ENCODE measurements at places on chromosomes 3 and 15. TPM values are rescaled to one million over a fixed set of nuclear protein-coding genes. Genes with fewer than 3 reads are reported as not detected.

DCLK3 gene
- total RNA-seq, result under 0.01 TPM

GRCh38 chr3:53880396-53881345 lies 1.3 kb downstream of the ACTR8 start:
- peaks cover 45% of the 10 kb centered on the region for H3K36me3 ChIP-seq
- H3K4me1 ChIP-seq, result peaks cover 12% of the 10 kb centered on the region
- DNase-seq, result peak; percentile 61
- H3K4me3 ChIP-seq, result peak overlapping the region; percentile 94
- no peaks in the 10 kb centered on the region for H3K27me3 ChIP-seq

NR1I2 gene
- not detected for total RNA-seq

- DNase-seq, result no peak
- no peak overlapping the region for H3K4me3 ChIP-seq
- no peak overlapping the region for H3K27ac ChIP-seq
- no peaks in the 10 kb centered on the region for H3K27me3 ChIP-seq
- no peaks in the 10 kb centered on the region for H3K36me3 ChIP-seq
Measured at GRCh38 chr3:420584-420983, 224.0 kb downstream of the CHL1 start.

IL17RC gene
- total RNA-seq, result 41.8 TPM

Measured in GM23248 (cell line).